ENCODE measurements at places on chromosomes 3 and 15. TPM values are rescaled to one million over a fixed set of nuclear protein-coding genes. Genes with fewer than 3 reads are reported as not detected.

The RTP3 gene
- not detected for total RNA-seq

The INSYN1 gene
- total RNA-seq, result not detected

The SLC24A1 gene
- 5.5 TPM for total RNA-seq

The ITIH1 gene
- not detected for total RNA-seq

The KBTBD12 gene
- not detected for total RNA-seq

The ILDR1 gene
- total RNA-seq, result 0.16 TPM

The UBL7 gene
- total RNA-seq, result 53.5 TPM

The CLRN1 gene
- total RNA-seq, result not detected

The SNX33 gene
- 4.1 TPM for total RNA-seq

The DYNC1LI1 gene
- total RNA-seq, result 40.1 TPM

The GMNC gene
- not detected for total RNA-seq

The ZPLD1 gene
- not detected for total RNA-seq

The MOBP gene
- total RNA-seq, result not detected

The CHAC1 gene
- 8.4 TPM for total RNA-seq

The GPX1 gene
- 190 TPM for total RNA-seq

The GUCA1C gene
- not detected for total RNA-seq

The BFSP2 gene
- not detected for total RNA-seq

The DAPK2 gene
- total RNA-seq, result 4.3 TPM

The ALPK3 gene
- total RNA-seq, result 0.09 TPM

The PARP15 gene
- 12.1 TPM for total RNA-seq

The MINAR1 gene
- total RNA-seq, result 0.64 TPM

The ITGB5 gene
- total RNA-seq, result 2.2 TPM

The HAPLN3 gene
- total RNA-seq, result 77.0 TPM

The GOLGA6L4 gene
- 1.1 TPM for total RNA-seq

The FOXB1 gene
- total RNA-seq, result 0.68 TPM

The ECE2 gene
- not detected for total RNA-seq

The RABL3 gene
- 29.3 TPM for total RNA-seq

The PLA1A gene
- 0.31 TPM for total RNA-seq

The WNT7A gene
- not detected for total RNA-seq

The GPR62 gene
- total RNA-seq, result not detected

The CACNA2D2 gene
- 0.23 TPM for total RNA-seq

The DNAH1 gene
- 9.9 TPM for total RNA-seq

The CPNE9 gene
- 0.17 TPM for total RNA-seq

The MAGI1 gene
- 2.0 TPM for total RNA-seq

The PLSCR4 gene
- not detected for total RNA-seq

The EPHB3 gene
- not detected for total RNA-seq

The ITPKA gene
- total RNA-seq, result 3.8 TPM

The SMCO1 gene
- not detected for total RNA-seq

The FANCD2 gene
- total RNA-seq, result 71.4 TPM

The CCNL1 gene
- total RNA-seq, result 171 TPM

The ACAN gene
- not detected for total RNA-seq
